Activated CD4-positive, alpha-beta T cell treated with anti-CD3 and anti-CD28 coated beads, Interleukin-2, amount 50 U/mL, for 48 hours (primary cell): ENCODE measurements at places on chromosomes 13 and 19.
A peak's percentile ranks its signal among the peaks of the same experiment; 100 is the strongest.

DNA sequence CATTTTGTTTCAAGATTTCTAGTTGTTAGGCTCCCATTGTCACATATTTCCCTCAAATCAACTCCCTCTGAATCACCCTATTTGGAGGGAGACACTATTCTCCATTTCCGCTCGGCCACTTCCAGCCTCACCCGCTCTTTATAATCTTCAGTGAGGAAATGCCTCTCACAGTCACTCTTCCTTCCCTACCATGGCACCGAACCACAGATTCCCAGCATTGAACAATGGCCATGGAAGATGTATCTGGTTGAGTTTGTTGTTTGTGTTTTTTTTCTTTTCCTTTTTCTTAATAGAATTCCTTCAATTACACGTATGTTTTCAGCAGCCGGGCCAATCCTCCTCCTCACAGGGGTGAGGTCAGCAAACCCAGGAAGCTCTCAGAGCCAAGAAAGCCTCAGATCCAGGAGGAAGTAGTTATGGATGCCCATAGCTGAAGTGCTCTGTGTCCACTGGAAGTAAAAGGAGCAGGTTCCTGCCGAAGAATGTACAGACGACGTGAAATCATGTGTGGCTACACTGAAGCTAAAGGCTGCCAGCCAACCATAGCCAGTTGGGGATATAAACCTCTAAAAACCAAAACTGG lies 472.1 kb downstream of the FOXO1 start:
- DNase-seq = no peak

DNA sequence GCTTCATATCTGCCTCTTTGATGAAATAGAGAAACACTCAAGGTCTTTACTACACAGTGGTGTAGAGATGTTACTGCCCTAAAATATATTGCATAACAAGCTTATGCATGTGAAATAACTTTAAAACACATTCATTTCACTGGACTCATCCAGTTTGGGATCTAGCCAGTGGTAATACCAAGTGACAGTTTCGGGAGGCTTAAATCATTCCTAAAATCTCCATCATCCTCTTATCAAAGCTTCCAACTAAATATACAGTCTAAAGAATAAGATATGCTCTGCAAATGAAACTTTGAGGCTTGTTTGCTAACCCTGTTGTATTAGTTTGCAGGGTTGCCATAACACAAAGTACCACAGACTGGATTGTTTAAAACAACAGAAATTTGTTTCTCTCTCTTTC lies 52.8 kb downstream of the THSD1 start:
- no peak for DNase-seq

- DNase-seq = no peak
These were observed 9.1 kb downstream of the NFIC start for GRCh38 chr19:3375221-3376090.

DNA sequence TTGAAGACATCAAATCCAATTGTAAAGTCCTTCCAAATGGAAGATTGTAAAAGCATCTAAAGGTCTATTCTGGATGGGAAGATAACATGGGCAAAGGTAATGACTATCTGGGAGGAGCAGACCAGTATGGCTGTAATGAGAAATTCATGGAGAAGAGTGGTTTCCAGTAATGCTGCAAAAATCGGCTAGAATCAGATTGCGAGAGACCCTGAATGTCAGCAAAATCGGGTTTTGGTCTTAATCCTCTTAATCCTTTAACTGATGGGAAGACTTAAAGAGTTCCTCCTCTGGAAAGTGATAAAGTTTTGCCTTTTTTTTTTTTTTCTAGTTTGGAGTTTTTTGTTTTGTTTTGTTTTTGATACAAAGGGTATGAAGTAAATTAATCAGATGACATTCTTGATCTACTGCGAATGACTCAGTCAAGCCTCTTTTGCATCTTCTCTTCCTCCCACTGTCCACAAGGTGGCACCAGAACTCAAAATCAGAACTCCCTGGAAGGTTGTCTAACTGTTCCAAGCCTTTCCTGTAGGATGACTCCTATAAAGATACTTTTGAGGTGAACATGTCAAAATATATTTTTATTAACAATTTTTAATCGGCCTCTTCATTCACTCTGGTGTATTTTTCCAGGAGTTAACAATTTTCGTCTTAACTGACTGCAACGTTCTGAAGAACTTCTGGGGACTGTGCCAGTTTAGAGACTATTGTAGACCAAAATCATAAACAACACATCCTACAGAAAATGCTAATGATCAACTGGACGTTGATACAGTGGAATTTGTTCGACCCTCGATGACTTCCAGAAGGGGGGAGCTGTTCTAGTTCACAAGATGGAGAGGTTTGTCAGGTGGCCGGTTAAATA lies 213.3 kb upstream of the MIR17HG start:
- DNase-seq = peak; percentile 11

GRCh38 chr13:109145631-109146030 lies 516.2 kb downstream of the MYO16 start:
- DNase-seq = peak; percentile 8

GRCh38 chr19:36564391-36564790 lies 8.7 kb downstream of the ZNF529 start:
- no peak for DNase-seq

- DNase-seq = peak; percentile 60
These were observed 56.5 kb downstream of the VAV1 start for GRCh38 chr19:6828698-6829633.
